NCI-H2029 (cell line): ENCODE measurements at places on chromosomes 6 and 20.

GRCh38 chr20:19025430-19026120, 186.9 kb upstream of the SLC24A3 start:
- DNase-seq: no peak

- no peak for DNase-seq
Observed at GRCh38 chr6:108362455-108362854, 67.6 kb downstream of the AFG1L start.

GRCh38 chr6:37525460-37526357, 26.0 kb upstream of the CCDC167 start:
- no peak for DNase-seq

GRCh38 chr6:8442150-8442549, 6.8 kb upstream of the SLC35B3 start:
- no peak for DNase-seq

GRCh38 chr6:142893088-142893487, 51.9 kb downstream of the HIVEP2 start:
- DNase-seq: no peak

DNA sequence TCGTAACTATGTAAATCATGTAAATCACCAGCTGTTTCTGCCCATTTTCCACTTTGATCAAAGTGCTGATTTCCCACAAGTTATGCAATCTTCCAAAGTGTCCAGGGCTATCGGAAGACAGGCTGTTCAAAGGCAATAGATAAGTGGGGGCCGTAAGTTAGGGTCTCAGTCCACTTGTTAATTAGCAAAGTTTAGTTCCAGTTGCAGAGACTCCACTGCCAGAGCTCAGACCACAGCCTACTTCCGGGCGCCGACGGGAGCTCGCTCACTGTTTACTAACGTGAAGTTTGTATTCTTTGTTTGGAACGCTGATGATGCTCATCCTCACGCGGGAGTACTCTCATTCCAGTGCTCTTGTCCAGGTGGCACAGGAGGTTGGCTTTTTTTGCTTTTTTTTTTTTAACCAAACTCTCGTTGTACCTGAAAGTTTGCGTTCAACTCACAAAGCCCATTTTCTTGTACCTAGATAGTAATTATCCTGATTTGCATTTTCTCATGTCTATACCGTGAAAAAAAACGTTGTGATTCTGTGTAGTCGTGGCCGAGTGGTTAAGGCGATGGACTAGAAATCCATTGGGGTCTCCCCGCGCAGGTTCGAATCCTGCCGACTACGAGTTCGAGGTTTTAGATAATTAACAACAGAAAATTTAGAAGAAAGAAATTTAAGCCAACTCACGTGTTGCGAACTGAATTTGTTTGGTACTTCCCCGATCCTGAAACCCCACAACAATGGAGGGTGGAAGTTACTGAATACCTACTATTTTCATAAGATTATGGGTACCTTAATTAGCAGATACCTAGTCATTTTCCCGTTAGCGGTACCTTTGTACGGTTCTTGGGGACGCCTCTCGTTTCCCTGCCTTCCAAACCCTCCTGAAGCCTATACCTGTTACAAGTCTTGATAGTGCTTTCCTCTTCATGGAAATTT, 29.9 kb upstream of the ZNF184 start:
- peak; percentile 6 for DNase-seq

DNA sequence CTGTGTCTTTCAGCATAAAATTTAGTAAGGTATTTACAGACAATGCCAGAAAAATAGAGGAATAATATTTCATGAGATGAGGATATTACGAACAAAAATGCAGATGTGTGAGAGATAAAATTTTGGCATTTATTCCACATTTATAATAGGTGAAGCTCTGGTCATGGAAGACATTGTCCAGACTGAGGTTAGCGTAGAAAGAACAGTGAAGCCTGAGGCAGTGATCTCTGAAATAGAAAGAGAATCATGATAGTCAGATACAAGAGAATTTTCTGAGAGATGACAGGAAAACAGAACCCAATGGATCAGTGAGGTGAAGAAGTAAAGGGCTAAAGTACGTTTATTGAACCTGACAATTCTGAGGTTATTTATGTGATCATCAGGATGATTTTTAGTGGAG, 1155.9 kb upstream of the GJE1 start:
- DNase-seq: no peak

- DNase-seq: peak; percentile 42
Observed at GRCh38 chr6:157823528-157824370, 703 bp downstream of the SNX9 start.

DNA sequence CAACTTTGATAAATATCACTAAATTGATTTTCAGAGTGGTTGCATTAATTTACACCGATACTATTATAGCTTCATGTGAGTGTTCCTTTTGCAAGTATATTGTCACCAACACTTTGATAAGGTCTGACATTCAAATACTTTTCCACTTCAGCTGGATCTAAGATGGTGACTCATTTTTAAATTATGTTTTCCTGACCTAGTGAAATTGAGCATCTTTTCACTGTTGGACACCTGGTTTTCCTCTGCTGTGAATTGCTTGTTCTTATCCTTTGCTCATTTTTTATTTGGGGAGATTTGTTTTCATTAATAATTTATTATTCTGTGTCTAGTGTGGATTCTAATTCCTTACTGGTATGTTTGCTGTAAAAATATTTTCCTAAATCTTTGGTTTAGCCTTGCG, 85.2 kb upstream of the PRDM1 start:
- no peak for DNase-seq

DNA sequence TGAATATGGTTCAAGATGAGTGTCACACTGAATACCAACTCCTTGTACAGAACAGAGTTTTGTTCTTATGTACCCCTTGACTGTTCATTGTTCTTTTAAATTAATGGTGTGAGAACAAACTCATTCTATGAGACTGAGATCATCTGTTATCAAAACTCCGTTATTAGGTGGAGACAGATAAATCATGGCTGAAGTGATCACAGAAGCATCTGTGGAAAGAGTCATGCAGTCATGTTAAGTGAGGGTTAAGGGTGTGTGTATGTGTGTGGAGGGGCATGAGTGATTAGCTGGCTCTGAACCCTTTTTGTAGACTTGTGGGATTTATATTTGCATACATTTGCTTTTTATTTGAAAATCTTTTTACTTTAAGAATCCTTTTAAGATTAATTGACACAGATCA, 24.7 kb downstream of the ADGRG6 start:
- DNase-seq: no peak

DNA sequence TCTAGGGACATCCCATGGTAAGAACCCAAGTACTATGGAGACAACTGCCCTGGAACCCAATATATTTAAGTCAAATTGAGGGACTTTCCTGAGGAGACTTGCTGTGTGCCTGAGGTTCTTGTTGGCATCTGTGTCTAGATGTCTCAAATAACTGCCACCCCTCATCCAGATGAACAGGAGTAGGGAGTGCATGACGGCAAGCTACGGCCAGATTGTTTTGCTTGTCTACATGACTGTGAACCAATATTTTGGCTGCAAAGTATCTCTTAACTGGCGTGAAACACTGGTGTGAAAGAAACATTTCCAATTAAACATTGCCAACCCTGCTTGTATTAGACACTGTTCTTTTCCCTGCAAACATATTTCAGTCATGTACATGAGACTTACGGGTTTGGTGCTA, 52.4 kb upstream of the SIM1 start:
- no peak for DNase-seq

GRCh38 chr20:62239278-62239879, 1.1 kb downstream of the OSBPL2 start:
- no peak for DNase-seq

DNA sequence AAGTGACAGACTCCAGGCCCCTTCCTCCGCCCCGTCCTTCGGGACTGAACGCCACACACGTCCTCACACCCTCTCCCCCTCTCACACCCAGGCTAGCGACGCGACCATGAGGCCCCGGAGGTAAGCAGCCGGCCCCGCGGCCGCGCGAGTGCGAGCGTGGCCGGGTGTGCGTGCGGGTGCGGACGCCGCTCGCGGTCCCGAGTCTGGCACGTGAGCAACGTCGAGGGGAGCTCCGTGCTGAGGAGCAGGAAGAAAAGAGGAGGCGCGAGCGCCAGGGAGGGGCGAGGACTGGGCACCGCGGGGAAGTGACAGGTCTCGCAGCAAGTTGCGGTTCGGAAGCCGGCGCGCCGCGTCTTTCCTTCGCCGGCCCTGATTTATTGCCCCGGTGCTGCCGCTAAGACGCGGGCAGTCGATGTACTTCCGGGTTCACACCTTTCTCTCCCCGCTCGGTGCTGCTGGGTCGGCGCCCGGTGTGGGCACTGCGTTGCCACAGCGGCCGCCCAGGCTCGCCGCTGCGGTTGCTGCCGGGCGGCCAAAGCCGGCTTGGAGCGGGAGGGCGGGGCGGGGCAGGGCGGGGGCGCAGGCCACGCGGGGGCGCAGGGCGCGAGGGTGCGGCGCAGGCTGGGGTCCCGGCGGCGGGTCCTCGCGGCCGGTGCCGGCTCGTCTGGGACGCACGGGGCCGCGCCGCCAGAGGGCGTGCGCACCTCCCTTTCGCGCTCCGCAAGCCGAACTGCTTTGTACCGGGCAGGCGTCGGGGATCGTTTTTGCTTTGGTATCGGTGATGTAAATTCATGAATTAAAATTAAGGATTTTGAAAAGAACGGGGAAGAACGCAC, 15.8 kb upstream of the LIN28B start:
- no peak for DNase-seq
